ENCODE measurements at places on chromosomes 7 and 10.

DNA sequence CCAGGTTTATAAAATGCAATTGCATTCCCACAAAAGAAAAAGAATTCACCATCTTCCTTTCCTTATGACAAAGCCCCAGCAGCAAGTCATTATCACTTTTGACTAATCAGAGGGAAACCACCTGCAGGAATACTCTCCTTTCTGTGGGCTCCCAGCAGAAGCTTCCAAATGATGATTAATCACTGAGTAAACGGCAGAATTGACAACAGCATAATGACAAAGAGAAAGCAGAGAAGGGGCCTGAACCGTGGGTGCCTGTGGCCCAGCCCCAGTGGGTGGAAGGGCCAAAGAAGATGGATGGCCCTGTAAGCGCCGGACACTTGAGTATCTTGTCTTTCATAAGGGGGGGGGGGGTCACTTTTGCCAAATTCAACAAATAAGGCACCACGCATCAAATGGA lies 152.4 kb upstream of the NRBF2 start:
- no peak for DNase-seq

GRCh38 chr10:58440484-58440883 lies 55.3 kb downstream of the TFAM start:
- DNase-seq = no peak

DNA sequence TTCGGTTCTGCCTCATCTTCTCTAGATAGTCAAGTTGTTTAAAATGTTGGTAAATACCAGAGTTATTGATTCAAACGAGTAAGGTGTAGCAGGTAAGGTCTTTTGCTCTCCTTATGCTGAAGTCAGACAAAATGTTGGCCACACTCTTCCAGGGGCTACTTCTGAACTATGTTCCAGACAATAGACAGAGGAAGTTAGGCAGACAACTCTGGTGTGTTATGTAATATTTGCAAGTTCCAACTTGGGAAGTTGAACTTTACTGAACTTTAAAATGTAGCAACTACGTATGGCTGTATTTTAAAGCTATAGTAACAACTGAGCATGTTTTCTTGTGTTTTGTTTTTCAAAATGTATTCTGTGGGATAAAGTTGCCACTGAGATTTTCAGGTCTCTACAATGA lies 125.7 kb upstream of the NEBL start:
- no peak for DNase-seq

DNA sequence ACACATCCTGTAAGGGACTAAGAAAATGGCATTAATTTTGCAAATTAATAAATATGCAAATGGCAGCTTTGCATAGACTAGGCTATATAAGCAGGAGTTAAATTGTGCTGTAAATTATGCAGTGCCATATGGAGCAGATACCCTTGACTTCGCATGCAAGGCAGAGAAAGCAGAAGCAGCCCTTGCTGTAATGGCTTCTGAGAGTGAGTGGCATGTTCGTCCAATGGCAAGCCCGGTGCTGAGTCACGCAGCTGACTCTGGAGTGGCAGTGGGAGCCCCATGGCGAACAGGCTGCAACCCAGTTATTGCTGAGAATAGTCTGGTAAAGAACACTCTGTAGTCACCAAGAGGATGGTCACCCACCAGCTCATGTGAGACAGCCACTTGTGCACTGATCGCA lies 1186.5 kb downstream of the TYW1 start:
- no peak for DNase-seq

- no peak for DNase-seq
These were observed 18.6 kb downstream of the SFTPD start for GRCh38 chr10:79930267-79930666.

- peak; percentile 50 for DNase-seq
These were observed 462 bp downstream of the KIAA1549 start for GRCh38 chr7:138980563-138981291.

Measured in GM12865 (cell line).